ENCODE measurements at places on chromosomes 2 and 18.

DNA sequence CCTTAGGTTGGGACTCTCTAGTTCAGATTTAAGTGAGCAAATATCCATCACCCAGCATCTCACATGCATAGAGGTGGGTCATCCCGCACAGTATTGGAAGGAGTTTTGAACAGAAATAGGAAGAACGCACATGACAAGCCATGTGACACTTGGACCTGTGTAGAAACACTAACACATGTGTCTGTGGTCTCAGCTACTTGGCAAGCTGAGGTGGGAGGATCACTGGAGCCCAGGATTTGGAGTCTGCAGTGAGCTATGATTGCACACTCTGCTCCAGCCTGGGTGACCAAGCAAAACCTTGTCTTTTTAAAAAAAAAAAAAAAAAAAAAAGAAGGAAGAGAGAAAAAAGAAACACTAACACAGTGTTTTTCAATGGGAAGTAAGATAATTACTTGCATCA, 5.4 kb upstream of the MTCL1 start:
- no peak for DNase-seq

GRCh38 chr2:165203689-165204559, at the start of gene SCN3A:
Gene SCN3A, minus strand, starts transcription at chr2:165204050. Its CDS starts 27,656 bp downstream, at chr2:165176394.
- peak; percentile 8 for DNase-seq

- DNase-seq: peak; percentile 32
These were observed 40.1 kb upstream of the TMEM177 start for GRCh38 chr2:119638685-119639554.

GRCh38 chr2:169131587-169132512, 62.5 kb downstream of the DHRS9 start:
- DNase-seq: no peak

GRCh38 chr2:132519566-132519965, 103.0 kb downstream of the GPR39 start:
- no peak for DNase-seq

DNA sequence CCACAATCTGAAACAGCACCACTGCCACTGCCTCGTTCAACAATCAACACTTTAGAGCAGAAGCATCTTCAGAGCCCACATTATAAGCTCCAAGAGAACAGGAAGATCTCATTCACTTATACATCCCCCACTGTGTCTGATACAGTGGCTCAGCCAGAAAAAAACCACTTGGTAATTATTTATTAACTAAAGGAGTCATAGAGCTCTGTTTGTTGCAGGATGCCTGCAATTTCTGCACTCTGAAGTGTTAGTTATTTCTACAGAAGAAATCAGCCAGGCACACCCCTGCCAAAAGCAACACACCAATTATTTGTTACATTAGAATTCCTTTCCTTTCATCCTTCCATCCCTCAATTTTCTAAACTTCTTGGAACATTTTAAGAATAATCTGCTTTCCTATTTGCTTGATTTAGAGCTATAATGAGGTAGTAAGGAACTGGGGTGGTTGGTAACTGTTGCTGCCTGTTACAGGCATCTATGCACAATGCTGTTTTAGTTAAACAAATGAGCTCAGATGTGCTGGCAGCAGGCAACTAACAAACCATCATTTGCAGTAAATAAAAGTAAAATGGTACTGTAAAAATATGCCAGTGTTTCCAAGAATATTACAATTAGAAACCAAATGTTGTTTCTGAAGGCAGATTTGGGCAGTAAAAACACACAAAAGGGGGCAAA, 59.9 kb downstream of the DYM start:
- DNase-seq: no peak

DNA sequence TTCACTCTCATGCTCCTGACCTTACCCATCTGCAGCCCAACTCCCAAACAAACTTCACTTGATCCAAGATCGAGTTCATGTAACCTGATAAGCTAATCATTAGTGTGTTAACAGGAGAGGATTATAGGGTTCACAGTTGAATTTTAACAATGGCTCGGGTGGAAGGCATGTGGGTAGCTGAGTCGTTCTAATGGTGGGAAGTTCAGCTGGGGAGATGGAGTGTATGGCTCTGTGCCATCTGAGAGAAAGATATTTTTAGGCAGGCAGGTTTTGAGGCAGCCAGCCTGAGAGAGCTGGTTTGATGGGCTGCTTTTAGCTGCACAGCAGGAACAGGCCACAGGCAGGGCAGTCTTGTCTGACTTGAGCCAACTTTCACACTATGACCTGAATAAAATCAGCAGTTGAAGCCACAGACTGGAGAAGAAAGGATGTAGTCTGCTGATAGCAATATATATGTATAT, 17.7 kb upstream of the NFE2L2 start:
- peak; percentile 32 for DNase-seq

GRCh38 chr2:230821991-230822520, 42.7 kb upstream of the ITM2C start:
- DNase-seq: no peak

DNA sequence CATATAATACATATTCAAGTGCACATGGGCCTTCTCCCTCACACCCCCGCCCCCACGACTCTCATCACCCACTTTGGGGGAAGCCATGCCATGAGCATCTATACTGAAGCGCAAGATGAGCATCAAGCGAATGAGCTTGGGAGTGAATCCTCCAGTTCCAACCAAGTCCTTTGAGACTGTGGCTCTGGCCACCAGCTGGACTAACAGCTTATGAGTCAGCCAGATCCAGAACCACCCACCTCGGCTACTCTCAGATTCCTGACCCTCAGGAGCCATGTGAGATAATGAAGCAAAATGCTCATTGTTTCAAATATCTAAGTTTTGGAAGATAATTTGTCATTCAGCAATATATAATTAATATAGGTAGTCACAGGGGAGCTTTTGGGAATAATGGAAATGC, 22.2 kb upstream of the IL1RL1 start:
- no peak for DNase-seq

DNA sequence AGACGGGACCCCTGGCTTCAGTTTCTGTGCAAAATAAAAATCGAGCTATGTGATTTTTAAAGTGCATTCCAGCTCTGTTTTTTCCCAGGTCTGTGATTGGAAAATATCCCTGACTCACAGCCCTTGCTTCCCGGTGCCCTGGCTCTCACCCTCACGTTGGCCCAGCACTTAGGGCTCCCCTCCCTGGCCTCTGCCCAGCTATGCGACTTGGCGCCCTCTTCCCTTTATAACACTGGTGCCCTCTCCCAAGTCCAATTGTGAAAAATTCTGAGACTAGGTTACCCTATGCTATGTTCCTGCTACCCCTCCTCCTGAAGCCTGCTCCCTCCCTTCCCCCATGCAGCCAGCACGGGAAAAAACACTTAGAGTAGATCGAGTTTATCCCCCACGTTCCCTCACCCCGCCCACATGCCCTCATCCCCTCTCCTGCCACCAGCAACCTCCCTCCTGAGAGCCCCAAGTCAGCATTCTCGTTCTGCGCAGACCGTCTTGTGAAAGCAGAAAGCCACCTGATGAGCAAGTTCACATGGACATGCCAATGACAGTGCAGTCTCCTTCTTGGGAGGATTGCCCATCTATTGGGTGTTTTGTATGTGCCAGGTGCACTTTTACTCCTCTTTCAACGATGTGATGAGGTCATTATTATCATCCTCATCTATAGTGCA, 228.8 kb downstream of the VAPA start:
- no peak for DNase-seq

GRCh38 chr2:110662560-110662959, 15.3 kb downstream of the BUB1 start:
- no peak for DNase-seq

DNA sequence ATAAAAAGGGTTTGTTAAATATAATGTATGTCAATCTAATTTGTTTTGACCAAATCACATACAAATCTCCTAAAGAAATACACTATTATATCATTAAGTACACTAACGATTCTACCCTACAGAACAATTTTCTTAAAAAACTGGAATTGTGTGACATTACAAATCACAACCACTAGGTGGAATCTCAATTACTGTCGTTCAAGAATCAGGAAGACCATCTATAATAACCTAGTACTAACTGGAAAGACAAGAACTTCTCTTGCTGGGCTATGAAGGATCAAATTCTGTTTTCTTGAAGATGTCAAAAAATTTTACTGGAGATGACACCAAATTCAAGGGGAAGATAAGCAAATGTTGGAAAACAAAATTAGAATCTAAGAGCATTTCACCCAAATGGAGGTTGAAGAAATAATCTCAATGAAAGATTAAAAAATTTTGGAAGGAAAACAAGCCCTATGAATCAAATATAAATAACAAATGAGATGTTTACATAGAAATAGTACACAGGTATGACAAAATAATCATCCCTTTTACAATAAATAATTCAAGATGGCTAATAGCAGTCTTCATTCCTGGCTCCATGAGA, 110.9 kb downstream of the STK39 start:
- DNase-seq: no peak

- no peak for DNase-seq
These were observed 142.6 kb downstream of the PXDN start for GRCh38 chr2:1601471-1602277.

GRCh38 chr18:50626317-50626716, 66.4 kb downstream of the MAPK4 start:
- no peak for DNase-seq

- peak; percentile 30 for DNase-seq
These were observed 47.0 kb downstream of the IWS1 start for GRCh38 chr2:127479219-127479825.

DNA sequence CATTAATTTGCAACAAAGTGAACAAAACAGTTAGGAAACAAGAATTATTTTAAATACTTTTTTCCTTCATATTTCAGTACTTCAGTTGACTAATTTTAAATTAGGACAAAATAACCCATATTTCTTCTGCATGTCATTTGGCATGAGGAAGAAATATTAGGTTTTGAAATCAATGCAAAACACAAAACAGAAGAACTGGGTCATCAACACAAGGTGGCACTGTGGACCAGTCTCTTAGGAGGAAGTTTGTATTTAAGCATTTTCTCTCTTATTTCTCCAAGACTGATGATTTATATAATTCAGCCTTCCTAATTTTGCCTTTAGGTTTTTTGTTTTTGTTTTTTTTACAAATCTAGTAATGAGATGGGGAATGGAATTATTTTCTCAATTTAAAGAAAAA, 352.8 kb upstream of the KCNH7 start:
- no peak for DNase-seq

DNA sequence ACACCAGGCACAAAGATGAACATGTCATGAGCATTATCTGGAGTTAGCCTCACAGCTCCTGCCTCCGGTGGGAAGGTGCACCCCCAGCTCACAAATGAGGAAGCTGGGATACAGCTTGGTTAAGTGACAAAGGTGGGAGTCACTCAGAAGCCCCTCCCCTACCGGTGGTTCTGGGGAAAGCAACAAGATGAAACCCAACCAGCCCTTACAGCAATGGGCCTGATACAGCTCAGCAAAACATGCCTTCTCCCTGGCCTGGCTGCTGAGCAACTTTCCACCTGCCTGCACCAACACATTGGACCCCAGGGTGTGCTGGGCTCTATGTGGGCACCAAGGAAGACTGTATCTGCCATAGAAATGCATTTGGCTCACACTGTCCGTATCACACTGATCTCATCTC, 113.2 kb downstream of the GYPC start:
- no peak for DNase-seq

- no peak for DNase-seq
These were observed 41.9 kb downstream of the SCN9A start for GRCh38 chr2:166333801-166334200.

- peak; percentile 67 for DNase-seq
These were observed 36.8 kb downstream of the ACVR1 start for GRCh38 chr2:157839162-157839801.

- DNase-seq: no peak
These were observed 46.1 kb downstream of the TMEM185B start for GRCh38 chr2:120177001-120177621.

GRCh38 chr2:229701716-229702115, 12.6 kb downstream of the DNER start:
- DNase-seq: no peak

DNA sequence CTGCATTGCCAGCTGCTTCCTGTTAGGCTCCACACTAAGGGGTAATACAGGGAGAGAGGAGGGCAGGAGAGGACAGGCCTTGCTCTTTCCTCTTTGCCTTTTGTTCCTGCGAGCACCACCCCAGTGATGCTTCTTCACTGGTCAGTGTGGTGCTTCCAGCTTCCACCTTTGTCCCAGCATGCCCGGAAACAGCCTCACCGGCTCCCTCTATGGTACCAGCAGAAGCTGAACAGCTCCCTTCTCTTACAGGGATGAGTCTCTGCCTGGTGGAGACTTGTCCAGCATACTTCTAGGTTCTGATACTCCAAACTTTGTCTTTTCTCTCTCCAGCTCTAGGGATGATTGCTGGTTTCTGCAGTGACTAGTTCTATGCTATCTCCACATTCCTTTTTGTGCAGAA, 413.3 kb downstream of the TSN start:
- DNase-seq: no peak

GRCh38 chr2:218086478-218086877, 17.4 kb downstream of the RUFY4 start:
- DNase-seq: no peak

GRCh38 chr2:108628936-108629335, 90.3 kb upstream of the RANBP2 start:
- DNase-seq: no peak

- no peak for DNase-seq
These were observed 210.1 kb downstream of the ZNF521 start for GRCh38 chr18:25141886-25142285.

DNA sequence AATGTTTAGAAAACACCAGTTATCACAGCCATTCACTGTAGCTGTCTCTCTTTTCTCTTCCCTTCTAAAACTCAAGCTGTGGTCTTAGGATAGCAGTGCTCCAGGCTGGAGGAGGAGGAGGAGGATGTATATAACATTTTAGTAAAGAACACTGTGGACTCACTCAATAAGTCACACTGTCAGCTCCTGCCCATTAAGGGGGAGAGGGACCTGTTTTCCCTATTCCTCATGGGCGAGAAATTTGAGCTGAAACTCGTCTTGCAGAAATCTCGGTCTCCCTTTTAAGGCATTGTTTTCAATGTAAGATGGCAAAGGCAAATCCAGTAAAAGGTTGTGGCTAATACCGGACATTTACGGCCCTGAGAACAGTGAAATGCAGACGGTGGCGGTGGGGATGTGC, 114.8 kb upstream of the ZNF236 start:
- DNase-seq: no peak

- DNase-seq: no peak
These were observed 100.1 kb downstream of the MYOM1 start for GRCh38 chr18:3119401-3120341.

DNA sequence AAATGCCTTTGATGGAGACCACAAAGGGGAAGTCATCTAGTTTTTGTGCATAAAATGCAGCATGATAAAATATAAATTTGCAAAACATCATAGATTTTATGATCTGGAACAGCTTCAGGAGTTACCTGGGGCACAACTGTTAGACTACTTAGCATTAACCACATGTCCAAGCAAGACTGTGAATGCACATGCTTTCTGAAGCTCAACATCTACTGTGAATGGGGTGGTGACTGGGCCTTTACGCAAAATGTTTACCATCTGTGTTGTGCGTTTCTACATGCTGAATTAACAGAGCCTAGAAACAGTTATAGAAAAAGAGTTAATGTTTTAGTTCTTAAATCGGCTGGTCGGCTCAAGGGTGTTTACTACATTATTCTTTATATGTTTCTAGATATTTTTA, 45.5 kb downstream of the KCTD1 start:
- no peak for DNase-seq
